ENCODE measurements at places on chromosomes 5 and 9. TPM values are rescaled to one million over a fixed set of nuclear protein-coding genes. Genes with fewer than 3 reads are reported as not detected.

The EIF4E1B gene
- not detected for total RNA-seq

The PCDHB13 gene
- 0.05 TPM for total RNA-seq

The FANCG gene
- 54.5 TPM for total RNA-seq

The C1QTNF3 gene
- total RNA-seq: 0.26 TPM

The GABBR2 gene
- 0.13 TPM for total RNA-seq

The ZFP2 gene
- total RNA-seq: not detected

The ADGRD2 gene
- not detected for total RNA-seq

The ANKRD20A1 gene
- 1.8 TPM for total RNA-seq

The TRPM3 gene
- not detected for total RNA-seq

The DNAJB5 gene
- 8.6 TPM for total RNA-seq

The PURA gene
- 4.9 TPM for total RNA-seq

The BHMT gene
- total RNA-seq: not detected

The C9orf43 gene
- total RNA-seq: 0.73 TPM

The MYORG gene
- 6.3 TPM for total RNA-seq

The HSD17B3 gene
- total RNA-seq: not detected

The SREK1 gene
- total RNA-seq: 26.4 TPM

The FOXD4L6 gene
- total RNA-seq: not detected

The IFNA21 gene
- not detected for total RNA-seq

The BTNL8 gene
- total RNA-seq: not detected

The PCDHGA9 gene
- total RNA-seq: 0.06 TPM

The PLAC8L1 gene
- total RNA-seq: not detected

The DNM1 gene
- 89.0 TPM for total RNA-seq

Data from A549 treated with Mapracorat at 1 μM for 4 hours (cell line).